Activated CD4-positive, alpha-beta T cell treated with anti-CD3 and anti-CD28 coated beads, Interleukin-2, amount 50 U/mL, for 48 hours (primary cell): ENCODE measurements at places on chromosomes 11 and 22.
A peak's percentile ranks its signal among the peaks of the same experiment; 100 is the strongest.

DNA sequence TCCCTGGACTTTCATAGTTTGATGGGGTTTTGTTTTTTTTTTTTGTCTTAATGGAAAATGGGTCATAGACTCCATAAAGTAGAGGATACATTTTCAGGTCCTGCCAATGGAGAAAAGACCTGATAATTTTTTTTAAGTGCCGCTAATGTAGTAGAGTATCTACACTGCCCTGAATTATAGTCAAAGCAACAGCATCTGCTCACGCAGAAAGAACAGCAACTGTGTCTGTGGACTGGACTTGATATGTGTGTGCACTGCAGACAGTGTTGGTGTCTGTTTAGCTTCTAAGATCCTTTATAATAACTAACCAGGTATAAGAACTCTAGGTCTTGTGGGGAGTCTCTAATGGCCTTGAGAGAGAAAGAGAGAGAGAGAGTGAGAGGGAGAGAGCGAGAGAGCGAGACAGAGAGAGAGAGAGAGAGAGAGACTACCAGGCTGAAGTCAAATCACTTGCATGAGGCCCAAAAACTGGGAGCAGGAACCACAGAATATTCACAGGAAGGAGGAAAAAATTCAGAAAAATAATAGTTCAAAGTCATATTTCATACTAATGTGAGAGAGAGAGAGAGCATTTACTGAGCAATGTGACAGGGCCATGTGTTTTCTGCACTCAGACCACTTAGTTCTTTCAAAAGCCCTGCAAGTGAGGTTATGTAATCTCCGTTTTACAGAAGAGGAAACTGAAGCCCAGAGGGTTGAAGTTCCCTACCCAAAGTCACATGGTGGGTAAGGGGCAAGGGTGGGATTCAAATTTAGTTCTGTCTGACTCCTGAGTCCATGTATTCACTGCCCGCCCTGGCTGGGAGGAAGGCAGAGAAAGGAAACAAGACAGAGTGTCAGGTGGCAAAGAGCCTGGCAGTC lies 8.6 kb upstream of the MIAT start:
- no peak for DNase-seq

- DNase-seq, result no peak
Observed at GRCh38 chr22:27113641-27114040, 456.3 kb downstream of the MIAT start.

- DNase-seq, result peak; percentile 29
Observed at GRCh38 chr11:48081151-48082010, 101.0 kb downstream of the PTPRJ start.

- no peak for DNase-seq
Observed at GRCh38 chr11:4191031-4191571, 96.5 kb downstream of the RRM1 start.

DNA sequence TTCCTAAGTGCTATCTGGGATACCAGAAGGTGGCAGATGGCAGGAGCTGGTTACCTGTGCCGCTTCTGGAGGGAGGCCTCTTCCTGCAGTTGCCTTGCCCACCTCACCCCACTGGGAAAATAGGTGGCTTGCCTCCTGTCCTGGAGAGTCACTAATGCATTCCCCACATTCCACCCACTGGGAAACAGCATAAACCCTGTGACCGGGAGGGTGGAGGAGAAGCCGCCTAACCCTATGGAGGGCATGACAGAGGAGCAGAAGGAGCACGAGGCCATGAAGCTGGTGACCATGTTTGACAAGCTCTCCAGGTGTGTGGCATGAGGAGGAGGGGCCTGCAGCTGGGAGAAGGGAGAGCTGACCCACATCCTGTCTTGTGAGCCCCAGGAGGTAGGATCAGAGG lies 5.6 kb downstream of the RIC8A start:
- no peak for DNase-seq

DNA sequence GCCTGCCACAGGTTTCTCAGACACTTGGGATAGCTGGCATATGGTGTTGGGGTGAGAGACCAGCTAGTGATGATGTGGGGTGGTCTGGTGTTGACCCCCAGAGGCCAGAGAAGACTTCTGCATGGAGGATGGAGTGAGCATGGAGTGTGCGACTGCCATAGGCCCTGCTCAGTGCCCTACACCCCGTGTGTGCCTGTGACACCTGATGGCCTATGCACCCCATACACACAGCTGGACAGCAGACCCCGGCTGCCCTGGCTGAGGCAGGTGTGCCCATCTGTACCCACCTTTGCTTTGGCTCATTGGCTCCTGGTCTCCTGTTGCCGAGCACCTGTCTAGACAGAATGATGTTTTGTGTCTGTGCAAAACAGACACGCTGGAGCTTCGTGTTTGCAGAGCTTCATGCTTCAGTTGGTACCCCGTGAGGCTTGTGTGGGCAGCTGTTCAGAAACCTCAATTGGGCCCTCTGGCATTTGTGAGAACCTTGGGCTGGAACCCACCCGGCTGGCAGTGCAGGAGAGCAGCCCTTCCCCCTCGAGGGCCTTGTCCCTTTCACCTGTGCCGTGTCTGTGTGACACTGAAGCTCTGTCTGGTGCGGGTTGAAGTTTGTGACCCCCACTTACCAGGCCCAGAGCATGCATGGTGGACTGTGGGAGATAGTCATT lies 27.6 kb downstream of the BCR start:
- DNase-seq, result no peak

DNA sequence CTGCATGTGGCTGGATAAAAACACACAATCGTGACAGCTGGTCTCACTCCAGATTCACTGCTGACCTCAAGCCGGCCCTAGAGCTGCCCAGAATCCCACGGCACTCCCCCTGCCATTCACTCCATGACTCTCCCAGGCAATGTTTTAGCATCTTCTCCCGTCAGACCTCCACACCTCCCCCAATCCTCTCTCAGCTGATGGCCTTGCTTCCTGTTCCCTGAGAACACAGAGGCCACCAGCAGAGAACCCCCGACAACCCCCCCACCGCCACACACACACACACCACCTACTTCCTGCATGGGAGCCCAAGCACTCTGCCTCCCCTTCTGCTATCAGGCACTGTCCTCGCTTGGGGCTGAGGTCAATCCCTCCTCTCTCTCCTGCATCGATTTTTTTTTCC lies 9.3 kb downstream of the TNKS1BP1 start:
- no peak for DNase-seq

DNA sequence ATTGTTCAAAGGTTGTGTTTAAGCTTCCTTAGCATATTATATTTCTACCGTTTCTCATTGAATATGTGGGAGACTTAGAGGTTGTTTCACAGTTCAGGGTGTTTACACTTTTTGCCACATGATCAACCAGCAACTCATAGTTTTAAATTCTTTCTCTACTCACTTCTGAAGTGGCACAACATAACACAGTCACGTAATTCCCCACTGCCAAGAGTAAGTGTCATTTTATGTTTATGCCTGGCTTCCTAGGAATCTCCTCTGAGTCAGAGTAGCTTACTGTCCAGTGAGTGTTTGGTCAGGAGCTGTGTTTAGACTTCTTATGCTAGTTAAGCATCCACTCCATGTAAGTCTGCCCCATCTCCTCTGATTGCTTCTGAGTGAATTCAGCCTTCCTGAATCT lies 520.8 kb upstream of the KIRREL3 start:
- DNase-seq, result no peak

DNA sequence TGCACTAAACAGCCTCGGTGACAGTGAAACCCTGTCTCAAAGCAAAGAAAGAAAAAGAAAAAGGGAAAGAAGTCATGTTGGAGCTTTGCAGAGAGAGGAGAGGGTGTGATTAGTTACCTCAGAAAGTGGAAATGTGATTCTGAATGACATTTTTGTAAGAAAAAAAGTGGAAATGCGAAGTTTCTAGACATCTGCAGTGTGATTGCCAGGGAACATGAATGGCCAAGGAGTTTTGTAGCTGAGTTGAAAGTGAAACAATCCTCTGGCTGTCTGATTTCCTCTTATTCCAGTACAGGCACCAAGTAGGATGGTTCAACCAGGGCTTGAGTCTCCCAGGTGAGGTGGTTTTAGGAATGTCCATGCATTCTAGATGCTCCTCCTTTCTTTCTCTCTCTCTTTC lies 17.8 kb upstream of the SYVN1 start:
- DNase-seq, result no peak

DNA sequence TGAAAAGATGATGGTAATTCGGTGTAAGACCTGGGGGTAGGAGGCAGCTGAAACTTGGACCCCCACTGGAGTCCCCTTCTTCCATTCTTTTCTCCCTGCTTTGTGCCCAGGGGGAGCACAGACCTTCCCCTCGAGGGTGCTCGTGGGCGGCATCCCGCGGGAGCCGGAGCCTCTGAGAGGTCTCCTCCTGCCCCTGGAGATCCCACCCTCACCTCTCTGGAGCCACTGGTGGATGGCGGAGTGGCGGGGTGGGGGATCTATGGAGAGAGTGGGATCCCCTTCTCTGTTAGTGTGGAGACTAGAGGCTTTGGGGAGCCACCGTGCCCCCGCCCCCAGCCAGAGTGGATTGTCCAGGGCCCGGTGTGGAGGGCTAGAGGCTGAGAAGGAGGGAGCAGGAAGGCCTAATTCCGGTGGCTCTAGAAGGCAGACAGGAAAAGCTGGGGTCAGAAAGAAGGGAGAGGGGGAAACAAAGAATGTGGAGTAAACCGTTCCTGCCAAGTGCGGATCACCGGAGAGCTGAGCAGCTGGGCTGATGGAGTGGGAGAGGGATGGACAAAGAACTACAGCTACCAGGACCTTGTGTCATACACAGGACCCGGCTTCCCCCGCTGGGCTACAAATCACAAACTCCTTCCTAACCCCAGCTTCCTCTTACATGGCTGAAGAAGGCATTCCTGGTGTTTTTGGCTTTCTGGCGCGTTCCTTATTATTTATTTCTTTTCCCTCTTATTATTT lies 41.9 kb downstream of the KCNJ1 start:
- no peak for DNase-seq

DNA sequence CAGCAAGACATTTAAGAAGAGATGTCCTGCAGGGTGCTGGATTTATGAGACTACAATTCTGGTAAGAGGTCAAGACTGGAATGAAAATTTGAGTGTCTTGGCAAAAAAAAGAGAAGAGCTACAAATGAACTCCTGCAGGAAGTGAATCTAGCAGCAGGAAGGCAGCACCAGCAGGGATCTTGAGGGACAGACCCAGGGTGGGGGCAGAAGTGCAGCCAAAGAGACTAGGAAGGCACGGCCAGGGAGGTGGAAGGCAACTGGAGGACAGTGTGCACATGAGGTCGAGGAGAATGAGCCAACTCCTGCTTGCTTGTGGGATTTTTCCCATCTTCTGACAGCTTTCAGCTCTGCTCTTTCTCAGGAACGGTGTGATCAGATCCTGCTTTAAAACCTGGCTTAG lies 263.2 kb downstream of the BUD13 start:
- DNase-seq, result no peak

GRCh38 chr11:104106136-104106754 lies 57.7 kb downstream of the PDGFD start:
- no peak for DNase-seq

- DNase-seq, result no peak
Observed at GRCh38 chr11:90447618-90448017, 224.8 kb upstream of the CHORDC1 start.

- DNase-seq, result no peak
Observed at GRCh38 chr22:50177537-50178470, 7.3 kb downstream of the PANX2 start.

DNA sequence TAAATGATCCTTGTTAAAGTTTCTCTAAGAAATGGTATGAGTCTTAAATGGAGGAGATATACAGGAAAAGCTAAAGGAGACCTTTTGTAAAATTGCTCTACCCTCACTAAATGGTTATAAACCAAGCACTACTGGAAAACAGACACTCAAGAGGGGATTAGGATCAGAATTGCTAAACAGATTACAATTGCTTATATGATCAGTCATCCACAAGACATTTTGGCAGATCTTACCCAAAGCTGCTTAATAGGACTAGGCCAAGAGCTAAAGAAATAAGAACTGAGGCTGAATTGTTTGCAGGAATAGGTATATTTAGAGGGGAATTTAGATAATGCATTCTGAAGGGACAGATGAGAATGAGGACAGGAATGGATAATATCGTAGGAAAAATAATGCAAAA lies 9.5 kb downstream of the HARBI1 start:
- no peak for DNase-seq

DNA sequence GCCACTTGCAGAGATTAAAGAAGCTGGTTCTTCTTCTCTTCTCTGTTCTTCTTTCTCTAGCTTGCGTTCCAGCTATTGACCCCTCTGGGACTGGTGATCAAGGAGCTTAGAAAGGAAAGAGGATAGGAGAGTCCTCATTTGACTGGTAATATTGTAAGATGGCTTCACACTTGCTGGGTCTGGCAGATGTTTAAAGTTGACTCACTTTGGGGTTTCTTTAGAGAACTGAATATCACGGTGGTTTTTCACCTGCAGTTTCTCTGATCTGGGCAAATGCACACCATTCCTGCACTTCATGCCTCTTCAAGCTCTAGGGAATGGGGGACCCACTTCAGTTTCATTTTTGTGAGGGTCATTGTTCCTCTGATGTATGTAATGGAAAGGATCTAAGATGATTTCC lies 41.8 kb upstream of the DEUP1 start:
- DNase-seq, result no peak

DNA sequence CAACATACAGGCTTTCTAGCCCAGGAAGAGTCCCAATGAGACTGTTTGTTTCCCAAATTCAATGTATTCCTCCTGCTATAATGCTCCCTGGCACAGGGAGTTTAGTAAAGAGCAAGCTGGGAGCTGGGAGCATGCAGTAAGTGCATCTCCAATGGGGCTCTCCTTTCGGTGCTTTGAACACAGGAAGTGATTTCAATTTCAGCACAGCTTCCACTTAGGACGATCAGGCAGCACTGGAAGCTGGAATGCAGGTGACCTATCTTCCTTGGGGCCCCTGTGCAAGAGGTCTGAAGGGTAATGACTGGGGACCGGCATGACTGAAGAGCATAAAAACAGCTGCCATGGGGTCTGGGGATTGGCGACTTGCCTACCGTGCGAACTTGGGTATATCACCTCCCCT lies 76.0 kb downstream of the LARGE1 start:
- no peak for DNase-seq

GRCh38 chr22:28582806-28583205 lies 96.8 kb downstream of the TTC28 start:
- no peak for DNase-seq

DNA sequence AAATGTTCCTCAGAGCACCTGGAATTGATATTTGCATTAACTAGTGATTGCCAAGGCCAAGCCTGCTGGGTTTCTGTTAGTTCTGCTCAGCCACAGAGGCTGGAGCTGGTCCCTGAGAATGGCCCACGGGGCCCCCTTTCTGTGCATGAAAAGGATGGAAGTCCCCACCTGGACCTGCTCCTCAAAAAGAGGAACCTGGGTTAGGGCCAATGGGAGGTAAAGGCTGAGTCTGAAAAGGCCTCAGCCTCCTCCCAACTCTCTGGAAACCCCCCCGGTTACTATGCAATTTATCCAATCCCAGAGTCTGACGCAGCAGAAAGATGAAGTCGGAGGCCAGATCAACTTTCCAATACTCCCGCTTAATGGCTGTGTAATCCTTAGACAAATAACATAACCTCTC lies 6.8 kb upstream of the CREB3L1 start:
- no peak for DNase-seq

DNA sequence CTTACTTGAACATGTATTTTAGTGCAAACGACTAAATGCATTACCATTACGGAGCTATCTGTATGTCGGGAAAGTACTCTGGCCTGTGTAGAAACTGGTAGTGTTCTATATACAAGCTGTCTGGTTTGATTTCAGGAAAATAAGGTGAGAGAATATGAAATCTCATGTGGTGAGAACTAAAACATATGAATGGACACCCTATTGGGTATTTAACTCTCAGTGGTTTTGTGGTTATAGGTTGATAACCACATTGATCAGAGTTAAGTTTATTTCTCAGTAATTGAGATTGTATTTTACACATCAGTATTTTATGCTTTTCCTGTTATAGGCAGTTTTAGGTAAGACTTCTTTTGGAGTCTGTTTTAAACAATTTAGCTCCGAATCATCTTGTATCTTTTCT lies 10.4 kb downstream of the ANO5 start:
- DNase-seq, result no peak
